ENCODE measurements at places on chromosomes 2 and 18. TPM values are rescaled to one million over a fixed set of nuclear protein-coding genes. Genes with fewer than 3 reads are reported as not detected.

Gene REEP1
- 0.22 TPM for total RNA-seq

Gene KCNK3
- not detected for total RNA-seq

DNA sequence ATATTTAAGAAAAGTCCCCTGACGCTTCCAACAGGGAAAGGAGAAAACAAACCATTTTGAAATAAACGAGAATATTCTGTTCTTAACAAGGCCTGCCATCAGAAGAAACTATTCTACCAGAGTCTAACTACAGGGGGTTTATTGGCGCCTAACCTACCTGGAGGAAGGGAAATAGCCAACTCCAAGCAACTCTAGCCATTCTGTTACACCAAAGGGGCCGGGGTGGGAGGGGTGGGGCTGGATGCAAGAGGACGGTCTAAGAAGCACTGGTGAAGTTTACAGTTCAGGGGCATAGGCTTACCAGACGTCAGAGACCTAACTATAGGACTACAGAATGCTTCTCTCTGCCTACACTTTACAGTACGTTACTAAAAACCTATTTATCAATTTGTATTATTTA, 60.5 kb upstream of the GALNT5 start:
- no peaks in the 10 kb centered on the region for H3K4me1 ChIP-seq
- no peak overlapping the region for H3K4me3 ChIP-seq
- no peaks in the 10 kb centered on the region for H3K36me3 ChIP-seq
- no peaks in the 10 kb centered on the region for H3K27me3 ChIP-seq
- H3K27ac ChIP-seq, result no peak overlapping the region

Gene CNDP1
- total RNA-seq, result not detected

DNA sequence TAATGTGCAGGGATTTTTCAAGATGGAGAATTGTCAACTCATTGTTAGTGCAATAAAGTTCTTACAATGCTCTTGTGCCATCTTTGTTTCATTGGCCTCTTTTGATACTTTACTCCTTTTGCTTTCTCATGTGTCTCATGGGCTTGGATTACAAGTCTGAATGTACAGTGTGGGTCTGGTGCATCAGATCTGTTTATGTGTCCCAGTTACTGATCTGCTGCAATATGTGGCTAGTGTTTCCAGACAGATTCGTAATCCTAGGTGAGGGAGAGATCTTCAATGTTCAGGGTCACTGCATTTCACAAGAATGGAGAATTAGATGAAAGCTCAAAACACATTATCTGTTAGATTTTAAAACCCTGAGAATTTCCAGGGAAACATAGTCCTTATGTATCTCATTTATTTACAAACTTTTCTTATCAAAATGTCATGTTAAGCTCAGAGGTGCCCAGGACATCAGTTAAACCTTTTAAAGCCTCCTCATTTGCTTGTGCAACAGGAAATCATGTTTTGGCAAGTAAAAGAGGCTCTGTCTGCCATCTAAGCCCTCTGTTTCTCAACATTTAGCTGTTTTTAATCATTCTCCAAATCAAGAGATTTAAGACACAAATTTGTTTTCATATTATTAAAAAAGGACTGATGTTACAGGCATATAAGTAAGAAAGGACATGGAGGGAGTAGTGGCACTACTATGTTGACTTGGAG, 108.1 kb downstream of the NUP35 start:
- no peaks in the 10 kb centered on the region for H3K27me3 ChIP-seq
- H3K27ac ChIP-seq, result no peak overlapping the region
- no peaks in the 10 kb centered on the region for H3K36me3 ChIP-seq
- DNase-seq, result no peak
